ENCODE measurements at places on chromosomes 3 and 15.

- DNase-seq, result no peak
Observed at GRCh38 chr3:188283347-188283746, 129.4 kb downstream of the LPP start.

DNA sequence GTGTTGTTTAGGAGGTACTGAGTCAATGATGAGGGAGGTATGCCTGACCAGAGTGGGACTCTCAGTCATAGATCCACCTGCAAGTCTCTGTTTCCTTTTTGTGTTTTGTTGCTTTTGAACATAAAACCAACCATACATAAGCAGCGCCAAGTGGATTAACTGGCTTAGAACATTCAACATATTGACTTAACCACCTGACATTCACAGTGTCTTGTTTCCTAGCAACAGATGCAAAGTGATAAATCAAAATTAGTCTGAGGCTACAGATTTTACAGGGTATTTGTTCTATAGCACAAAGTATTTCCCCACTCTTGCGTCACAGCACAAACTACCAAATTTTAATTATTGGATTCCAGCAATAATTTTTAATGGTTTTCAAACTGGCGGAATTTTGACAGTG lies 283.8 kb downstream of the BBX start:
- DNase-seq, result no peak

DNA sequence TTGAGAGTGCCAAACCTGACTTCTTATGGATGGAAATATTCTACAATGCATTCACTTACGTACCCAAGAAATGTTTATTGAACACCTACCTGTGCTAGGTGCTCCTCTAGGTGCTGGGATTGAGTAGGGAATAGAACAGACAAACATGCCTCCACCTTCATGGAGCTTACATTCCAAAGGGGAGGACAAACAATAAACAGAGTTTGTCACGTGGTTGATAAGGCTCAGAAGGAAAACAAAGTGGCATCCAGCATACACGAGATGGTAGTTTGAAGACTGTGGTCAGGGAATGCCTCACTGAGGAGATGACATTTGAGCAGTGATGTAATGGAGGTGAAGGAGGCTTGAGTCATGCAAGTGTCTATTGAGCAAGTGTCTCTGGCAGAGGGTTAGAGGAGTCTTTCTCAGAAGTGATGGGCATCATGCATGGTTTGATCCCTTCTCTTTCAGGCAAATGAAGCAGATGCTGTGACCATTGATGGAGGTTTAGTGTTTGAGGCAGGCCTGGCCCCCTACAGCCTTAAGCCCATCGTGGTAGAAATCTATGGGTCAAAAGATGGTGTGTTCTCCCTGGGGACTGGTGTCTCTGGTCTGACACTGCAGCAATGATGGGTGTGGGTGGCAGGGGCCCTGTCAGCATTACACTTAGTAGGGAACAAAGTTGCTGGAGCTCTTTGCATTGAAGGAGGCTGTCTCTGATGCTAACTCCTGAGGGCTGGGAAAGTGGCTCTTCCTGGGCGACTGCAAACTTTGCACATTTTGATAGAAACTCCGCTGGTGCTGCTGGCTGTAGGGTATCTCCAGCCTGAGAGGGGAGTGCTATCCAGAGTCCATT lies 29.7 kb upstream of the TOPBP1 start:
- no peak for DNase-seq

DNA sequence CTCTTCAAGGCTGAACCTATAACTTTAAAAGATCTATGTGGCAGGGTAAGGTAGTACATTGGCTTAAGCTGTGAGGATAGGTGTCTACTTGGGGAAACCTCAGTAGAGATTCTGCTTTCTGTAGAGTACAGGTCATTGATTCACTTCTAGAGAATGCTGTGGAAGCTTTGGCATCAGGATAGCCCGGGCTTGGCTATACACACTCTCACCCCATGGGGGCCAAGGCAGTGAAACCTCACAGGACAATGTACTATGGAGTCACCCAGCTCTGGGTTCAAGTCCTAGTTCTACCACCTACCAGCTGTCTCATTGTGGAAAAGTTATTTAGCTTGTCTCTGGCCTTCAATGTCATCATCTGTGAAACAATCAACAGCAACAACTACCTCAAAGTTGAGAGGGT lies 9.0 kb downstream of the MTFMT start:
- DNase-seq, result no peak

GRCh38 chr3:70433091-70433490 lies 120.7 kb upstream of the MDFIC2 start:
- peak; percentile 5 for DNase-seq

GRCh38 chr15:29815000-29815710 lies 7.1 kb downstream of the TJP1 start:
- DNase-seq, result no peak

DNA sequence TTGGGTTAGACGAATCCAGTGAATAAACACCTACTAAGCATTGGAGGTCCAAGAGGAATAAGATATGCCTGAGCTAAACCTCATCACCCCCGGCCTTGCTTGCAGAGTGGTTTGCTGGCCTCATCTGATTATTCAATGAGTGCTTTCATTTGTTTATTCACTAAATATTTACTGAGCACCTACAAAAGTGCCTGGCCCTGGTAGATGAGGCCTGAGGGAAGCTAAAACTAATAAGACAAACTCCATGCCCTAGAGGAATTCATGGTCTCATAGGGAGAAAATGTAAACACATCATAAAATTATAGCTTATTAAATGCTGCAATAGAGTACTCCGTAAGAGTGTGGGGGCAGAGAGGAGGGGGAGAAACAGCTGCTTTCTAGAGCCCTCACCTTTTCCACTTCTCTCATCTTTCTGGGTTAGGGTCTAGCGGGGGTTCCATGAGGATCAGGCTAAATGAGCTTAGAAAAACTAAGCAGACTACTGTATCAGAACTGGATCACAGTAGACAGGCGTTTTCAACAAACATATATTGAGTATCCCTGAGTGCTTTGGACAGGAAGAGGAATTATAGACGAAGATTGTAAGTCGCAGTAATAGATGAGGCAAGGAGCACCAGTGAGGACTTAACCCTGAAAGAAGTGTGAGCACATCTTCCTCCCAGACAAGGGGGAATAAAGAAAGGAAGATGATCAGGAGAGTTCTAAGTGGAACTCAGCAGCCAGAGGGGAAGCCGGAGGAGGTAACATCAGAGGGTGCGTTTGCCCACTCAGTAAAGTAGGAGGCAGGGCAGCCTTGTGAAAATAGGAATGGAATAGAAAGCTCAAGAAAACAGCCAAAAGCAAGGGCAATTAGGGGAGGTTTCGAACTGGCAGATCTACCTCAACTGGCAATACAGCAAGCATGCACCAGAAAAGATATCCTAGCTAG lies 31.5 kb upstream of the LAMP3 start:
- DNase-seq, result peak; percentile 9

- no peak for DNase-seq
Observed at GRCh38 chr15:101115786-101116680, 135.8 kb downstream of the CHSY1 start.

DNA sequence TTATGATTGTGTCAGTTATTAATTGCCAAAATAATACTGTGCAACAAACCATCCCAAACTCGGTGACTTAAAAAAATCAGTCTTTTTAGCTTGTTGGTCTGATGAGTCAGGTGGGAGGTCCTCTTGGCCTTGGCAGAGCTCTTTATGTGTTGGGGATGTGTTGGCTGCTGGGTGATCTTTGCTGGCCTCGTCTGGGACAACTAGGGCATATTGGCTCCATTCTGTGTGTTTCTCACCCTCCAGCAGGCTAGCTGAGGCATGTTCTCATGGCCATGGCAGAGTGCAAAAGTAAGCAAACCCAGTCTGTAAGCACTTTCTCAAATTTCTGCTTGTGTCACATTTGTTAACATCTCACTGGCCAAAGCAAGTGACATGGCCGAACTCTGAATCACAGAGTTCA lies 251.6 kb downstream of the RPLP1 start:
- no peak for DNase-seq

GRCh38 chr3:153621953-153622352 lies 459.9 kb downstream of the RAP2B start:
- no peak for DNase-seq

DNA sequence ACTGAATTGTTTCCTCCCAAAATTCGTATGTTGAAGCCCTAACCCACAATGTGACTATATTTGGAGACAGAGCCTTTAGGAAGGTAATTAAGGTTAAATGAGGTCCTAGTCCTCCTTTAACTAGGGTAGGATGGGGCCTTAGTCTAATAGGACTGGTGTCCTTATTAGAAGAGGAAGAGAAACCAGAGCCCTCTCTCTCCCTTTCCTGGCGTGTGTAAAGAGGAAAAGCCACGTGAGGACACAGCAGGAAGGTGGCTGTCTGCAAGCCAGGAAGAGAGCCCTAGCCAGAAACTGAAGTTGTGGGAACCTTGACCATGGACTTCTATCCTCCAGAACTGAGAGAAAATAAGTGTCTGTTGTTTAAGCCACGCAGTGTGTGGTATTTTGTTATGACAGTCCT lies 94.3 kb downstream of the OXNAD1 start:
- no peak for DNase-seq

- DNase-seq, result no peak
Observed at GRCh38 chr3:115831864-115832263, 208.6 kb downstream of the GAP43 start.

DNA sequence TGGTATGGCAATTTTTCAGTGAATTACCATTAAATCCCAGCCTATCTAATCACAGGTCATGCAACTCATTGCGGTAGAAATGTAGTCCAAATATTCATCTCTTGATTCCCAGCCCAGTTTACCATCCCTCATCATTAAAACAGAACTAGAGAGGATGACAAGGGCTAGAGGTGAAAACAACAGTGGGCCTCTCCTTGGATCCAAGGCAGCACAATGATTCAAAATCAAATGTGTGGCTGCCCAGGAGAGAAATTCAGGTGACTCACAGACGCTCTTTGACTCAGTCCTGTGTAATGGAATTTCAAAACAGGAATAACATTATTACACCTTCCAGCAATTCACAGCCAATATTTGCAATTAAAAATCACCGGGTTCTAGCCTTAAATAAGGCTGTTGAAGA lies 246.5 kb downstream of the TBL1XR1 start:
- DNase-seq, result no peak

- no peak for DNase-seq
Observed at GRCh38 chr3:100532411-100532810, 40.0 kb downstream of the TMEM45A start.

GRCh38 chr15:63971427-63971805 lies 74.9 kb downstream of the DAPK2 start:
- no peak for DNase-seq

GRCh38 chr3:161212906-161213305 lies 8.2 kb upstream of the NMD3 start:
- DNase-seq, result no peak

- DNase-seq, result no peak
Observed at GRCh38 chr3:15099364-15100098, 583 bp upstream of the RBSN start.

- no peak for DNase-seq
Observed at GRCh38 chr3:66661628-66662027, 160.8 kb upstream of the LRIG1 start.

DNA sequence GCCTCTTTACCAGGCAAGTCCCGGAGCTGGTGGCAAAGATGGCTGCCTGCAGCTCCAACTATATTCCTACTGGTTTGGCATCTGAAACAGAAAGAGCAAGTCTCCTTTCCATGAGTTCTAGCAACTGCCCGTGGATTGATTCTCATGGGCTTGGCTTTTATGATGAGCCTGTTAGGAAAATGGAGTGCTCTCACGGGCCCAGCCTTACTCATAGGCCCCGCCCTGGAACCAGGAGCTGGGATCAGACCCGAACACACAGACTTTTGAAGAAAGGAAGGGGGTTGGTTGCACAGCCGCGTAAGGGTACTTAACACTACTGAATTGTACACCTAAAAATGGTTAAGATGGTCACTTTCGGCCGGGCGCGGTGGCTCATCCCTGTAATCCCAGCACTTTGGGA lies 2.9 kb downstream of the NRROS start:
- DNase-seq, result no peak

DNA sequence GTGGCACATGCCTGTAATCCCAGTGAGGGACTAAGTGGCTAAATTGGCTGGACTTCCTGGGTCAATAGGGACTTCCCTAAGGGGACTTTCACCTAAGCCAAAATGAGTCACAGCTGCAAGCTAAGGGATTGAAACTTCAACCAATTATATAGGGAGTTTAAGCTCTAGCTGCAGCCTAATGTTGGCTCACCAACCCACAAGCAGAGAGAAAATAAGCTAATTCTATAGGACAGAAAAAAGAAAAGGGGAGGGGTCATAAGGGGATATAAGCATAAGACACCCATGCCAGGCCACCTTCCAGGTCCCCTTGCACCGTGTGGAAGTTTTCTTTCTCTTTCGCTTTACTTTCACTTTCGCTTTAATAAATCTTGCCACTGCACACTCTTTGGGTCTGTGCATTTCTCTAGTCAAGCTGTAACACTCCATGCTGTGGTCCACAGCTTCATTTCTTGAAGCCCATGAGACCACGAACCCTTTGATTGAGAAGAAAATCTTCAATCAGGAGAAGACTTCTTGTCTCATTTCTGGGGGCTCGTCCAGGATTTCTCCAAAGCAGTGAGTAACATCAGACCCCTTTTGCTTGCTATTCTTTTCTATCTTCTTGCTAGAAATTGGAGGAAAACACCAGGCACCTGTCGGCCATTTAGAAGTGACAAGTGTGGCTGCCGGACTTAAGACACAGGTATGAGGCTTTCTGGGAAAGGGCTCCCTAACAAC lies 192.3 kb downstream of the IGSF11 start:
- no peak for DNase-seq
